ENCODE measurements at places on chromosomes 3 and 15.

DNA sequence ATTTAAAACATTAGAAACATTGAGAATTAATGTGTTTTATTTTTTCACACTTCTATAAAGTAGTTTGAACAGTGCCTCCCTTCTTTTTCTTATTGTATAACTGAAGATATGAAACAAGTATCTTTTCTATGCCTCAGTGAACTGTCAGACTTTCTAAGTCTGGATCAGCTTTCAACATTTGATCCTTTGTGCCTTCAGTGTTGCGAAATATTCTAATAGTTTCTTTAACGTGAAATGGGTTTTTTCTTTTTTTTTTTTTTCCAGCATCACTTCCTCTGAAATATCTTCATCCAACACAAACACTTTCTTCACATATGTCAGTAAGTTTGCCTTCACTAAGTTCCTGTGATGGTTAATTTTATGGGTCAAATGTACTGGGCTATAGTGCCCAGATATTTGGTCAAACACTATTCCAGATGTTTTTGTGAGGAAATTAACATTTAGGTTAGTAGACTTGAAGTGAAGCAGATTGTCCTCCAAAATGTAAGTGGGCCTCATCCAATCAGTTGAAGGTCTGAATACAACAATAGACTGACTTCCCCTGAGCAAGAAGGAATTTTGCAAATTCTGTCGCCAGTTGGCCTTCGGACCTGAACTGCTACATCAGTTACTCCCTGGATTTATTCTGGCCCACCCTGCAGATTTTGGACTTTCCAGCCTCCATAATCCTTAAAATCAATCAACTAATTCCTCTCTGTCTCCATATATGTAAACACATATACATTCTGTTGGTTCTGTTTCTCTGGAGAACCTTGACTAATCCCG lies 6.4 kb upstream of the CPOX start:
- no peak for DNase-seq

DNA sequence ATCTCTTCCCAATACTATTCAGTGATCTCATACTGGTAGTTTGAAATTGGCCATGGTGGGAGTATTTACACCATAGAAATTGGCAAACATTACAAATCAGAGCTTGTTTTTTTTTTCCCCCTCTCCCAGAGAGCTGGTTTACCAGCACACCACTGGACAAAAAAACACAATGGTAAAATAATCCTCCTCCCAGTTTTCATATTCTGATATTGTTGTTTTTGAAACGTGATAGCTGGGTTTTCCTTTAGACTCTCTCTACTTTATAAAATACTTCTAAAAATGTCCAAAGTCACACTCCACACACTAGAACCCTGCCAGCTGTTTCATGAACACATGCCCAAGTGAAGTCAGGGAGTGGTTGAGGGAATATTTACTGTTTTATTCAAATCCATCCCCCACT lies 187.5 kb downstream of the DTWD1 start:
- DNase-seq: no peak

- no peak for DNase-seq
These were observed 57.8 kb downstream of the IFT57 start for GRCh38 chr3:108164391-108164790.

- no peak for DNase-seq
These were observed 83.9 kb downstream of the HHLA2 start for GRCh38 chr3:108380128-108380795.

DNA sequence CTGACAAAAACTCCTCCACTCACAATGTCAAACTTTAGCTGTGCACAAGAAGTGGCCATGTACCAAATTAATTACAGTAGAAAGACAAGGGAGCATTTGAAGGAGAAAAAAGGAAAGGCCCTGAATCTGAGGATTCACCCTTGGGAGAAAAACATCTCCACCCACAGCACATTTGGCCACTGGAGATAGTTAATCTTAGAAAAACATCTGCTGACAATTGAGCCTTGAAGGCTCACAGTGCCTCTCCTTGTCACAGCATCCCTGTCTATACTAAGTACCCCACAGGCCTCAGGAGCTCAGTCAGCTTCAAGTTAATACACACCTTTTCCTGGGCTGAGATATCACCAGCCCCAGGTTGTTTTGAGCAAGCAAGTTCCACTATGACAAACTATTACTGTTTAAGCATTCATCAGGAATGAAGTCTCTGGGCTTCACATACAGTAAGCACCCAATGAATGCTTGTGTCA lies 78.1 kb upstream of the SETMAR start:
- DNase-seq: no peak

DNA sequence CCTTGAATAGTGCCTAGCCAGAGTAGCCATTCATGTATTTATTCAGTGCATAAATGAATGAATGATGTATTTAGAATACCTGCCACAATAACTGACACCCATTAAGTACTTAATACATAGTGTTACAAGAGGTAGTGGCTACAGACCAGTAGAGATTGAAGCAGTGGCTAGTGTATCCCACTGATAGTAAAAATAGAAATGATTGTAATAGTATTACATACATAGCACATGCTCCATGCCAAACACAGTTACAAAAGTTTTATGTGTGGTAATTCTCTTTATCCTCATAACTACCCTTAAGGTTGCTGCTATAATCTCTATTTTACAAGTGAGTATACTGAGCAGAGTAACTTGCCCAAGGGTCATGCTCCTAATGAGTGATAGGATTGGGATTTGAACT lies 30.3 kb upstream of the SCAANT1 start:
- DNase-seq: no peak

GRCh38 chr15:81000144-81000623 lies 539 bp upstream of the TLNRD1 start:
- no peak for DNase-seq

GRCh38 chr3:107600780-107601179 lies 78.0 kb downstream of the BBX start:
- no peak for DNase-seq

DNA sequence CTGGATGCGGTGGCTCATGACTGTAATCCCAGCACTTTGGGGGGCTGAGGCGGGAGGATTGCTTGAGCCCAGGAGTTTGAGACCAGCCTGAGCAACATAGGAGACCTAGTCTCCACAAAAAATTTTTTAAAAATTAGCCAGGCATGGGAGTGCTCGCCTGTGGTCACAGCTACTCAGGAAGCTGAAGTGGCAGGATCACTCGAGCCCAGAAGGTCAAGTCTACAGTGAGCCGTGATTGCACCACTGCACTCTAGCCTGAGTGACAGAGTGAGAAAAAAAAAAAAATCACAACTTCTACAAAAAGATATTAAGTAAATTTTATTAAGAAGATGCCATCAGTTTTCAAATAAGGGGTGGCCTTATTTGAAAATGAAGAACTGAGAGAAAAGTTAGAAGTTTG lies 11.9 kb upstream of the PLA2G4D start:
- no peak for DNase-seq

- no peak for DNase-seq
These were observed 44.6 kb downstream of the POMGNT2 start for GRCh38 chr3:43061101-43061895.

GRCh38 chr3:197427021-197427420 lies 128.6 kb upstream of the DLG1 start:
- DNase-seq: no peak

DNA sequence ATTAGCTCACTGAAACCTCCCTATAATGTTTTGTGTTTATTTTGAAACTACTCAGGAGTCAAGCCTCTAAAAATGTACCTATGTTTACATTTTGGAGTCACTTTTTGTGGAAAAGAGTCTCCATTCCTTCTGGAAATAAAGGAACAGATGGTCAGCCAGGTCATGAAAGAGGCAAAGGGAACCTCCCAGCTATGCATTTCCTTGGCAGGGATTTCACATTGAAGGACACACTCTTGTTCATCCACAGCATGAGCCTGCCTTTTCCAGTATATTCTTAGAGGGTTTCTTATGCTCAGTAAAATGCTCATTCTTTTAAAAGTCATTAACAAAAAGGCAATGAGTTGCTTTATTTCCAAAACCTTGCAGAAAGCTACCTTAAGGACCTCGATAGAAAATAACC lies 20.8 kb downstream of the STAC start:
- no peak for DNase-seq

- no peak for DNase-seq
These were observed 96.8 kb upstream of the RGMA start for GRCh38 chr15:93185796-93186195.

GRCh38 chr15:29018995-29019976 lies 133.5 kb downstream of the APBA2 start:
- DNase-seq: no peak

DNA sequence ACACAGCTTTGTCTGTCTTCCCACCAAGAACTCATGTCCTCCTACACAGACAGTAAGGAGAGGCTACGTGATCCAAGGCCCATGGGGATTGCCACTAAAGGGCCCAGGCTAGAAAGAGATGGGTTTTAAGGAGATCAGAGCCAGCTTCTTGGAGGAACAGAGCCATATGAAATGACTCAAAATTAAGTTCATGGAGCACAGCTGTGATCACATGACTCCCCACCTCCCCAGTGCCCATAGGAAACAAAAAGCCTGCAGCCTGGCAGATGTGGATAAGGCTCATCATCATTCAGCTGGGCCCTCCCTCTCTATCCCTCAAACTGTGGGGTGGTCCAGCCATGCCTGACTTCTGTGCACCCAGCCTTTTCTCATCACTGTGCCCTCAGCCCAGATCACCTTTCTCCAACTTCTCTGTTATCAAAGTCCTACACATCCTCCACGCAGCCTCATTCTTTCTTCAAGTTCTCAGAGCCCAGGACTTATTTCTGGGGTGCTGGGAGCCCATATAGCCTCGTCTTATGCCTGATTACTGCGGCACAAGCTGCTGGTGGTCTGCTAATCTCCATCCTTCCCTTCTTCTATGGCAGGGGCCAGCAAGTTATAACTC lies 137.6 kb downstream of the SMAD6 start:
- DNase-seq: no peak

DNA sequence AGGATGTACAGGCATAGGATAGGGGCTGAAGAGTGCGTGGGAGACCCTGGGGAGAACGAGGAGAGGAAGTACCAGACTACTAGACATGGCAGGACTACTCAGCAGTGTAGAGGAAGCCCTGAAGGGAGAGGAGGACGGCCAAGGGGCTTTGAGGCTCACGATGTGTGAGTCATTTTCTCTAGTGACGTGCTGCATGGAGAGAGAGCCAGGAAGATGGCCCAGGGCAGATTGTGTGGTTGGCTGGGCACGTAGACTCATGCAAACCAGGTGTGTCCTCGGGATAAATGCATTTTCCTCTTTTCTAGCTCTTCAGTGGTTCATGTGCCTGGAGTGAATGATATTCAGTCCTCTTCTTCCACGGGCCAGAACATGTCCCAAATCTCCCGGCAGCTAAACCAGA lies 115.0 kb upstream of the ABHD17C start:
- DNase-seq: no peak

- no peak for DNase-seq
These were observed 20.8 kb upstream of the BCL2A1 start for GRCh38 chr15:79991826-79992225.

DNA sequence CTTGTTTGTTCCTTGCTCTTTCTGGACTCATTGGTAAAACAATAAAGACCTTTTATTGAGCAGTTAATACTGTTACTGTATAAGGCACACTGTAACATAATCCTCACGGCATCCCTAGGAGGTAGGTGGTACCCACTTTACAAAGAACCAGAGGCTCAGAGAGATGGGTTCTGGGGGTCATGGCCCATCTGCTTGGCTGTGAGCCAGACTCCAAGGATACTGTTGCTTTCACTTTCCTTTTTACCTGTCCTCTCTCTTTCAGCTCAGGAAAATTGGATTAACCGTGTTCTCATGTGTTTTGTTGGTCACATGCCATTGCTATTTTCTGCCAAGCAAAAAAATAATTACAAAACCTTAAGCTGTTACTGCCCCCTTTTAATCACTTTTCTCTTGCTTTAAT lies 34.8 kb upstream of the FILIP1L start:
- DNase-seq: no peak

DNA sequence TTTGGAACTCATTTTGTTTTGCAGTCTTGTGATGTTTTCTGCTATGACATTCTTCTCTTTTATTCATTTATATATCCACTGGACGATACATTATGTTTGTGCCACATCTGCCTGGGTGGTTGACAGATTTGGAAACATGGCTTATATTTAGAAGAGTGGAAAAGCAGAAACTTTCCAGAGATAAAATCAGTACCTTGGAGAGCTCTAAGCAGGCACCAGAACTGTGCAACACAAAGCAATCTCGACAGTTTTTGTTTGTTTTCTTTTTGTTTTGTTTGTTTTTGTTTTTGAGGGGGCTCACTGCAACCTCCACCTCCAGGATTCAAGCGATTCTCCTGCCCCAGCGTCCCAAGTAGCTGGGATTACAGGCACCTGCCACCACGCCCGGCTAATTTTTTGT lies 45.5 kb downstream of the SYN2 start:
- DNase-seq: no peak

DNA sequence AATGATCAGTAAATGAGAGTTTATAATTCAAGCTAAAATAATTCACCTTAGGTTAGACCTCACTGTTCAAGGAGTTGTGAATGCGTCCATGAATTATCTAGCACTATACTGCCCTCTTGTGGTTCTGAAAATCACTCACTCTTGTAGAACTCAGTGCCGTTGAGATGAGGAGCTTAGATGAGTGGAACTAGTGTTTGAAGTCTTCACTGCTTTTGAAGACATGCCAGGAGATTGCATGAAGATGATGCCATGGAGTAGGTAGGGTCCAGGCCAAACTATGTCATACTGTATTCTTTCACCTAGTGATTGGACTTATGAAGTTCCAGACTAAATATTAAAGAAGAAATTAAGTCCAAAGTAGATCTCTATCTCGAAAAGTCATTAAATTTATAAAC lies 28.8 kb downstream of the LYSMD4 start:
- DNase-seq: peak; percentile 49

- DNase-seq: no peak
These were observed 39.1 kb upstream of the DNAJC13 start for GRCh38 chr3:132378048-132378762.

GRCh38 chr3:39216176-39216790 lies 23.9 kb upstream of the XIRP1 start:
- DNase-seq: no peak

DNA sequence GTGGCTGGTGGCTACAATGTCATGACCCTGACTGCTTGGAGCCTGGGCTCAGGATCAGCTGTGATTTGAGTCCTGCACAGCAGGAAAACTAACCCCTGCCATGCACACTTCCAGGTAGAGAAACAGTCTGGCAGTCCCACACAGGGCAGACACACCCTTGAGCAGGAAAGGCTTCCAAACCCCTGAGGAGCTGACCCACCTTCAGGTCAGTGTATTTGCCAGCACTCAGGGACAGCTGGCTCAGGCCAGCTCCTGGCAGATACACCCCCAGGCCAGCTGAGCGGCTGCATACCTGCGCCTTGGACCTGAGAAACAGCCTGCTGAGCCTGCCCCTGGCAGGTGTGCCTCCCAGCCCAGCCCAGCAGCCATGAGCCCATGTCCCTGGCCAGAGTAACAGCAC lies 22.2 kb upstream of the CDAN1 start:
- no peak for DNase-seq

GRCh38 chr3:39122813-39123212 lies 15.3 kb downstream of the TTC21A start:
- no peak for DNase-seq

GRCh38 chr3:133459400-133459799 lies 59.5 kb downstream of the BFSP2 start:
- peak; percentile 60 for DNase-seq

DNA sequence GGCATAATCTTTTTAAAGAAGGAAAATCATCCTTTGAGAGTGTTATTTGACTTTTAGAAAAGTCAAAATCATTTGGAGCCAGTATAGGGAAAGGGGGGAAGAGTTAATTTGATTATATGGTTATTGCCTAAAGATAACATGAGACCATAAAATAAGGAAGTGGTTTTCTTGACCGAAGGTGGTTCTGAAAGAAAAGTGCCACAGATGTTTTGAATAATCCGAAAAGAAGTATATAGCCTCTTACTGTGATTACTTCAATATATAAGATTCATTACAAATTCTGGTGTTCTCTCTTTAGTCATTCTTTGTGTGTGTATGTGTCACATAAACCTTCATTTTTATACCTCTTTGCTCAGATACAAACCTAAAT lies 1.1 kb downstream of the DNAJB11 start:
- DNase-seq: no peak

Data from DMS 273 treated with DMSO at 0.1 percent for 48 hours (cell line).